Muscle of arm (tissue), 14 donors: ENCODE measurements at places on chromosomes 5 and 9.
A peak's percentile ranks its signal among the peaks of the same experiment; 100 is the strongest.

- peak; percentile 30 for DNase-seq
Measured at GRCh38 chr5:74148321-74148720, 492.2 kb downstream of the ENC1 start.

DNA sequence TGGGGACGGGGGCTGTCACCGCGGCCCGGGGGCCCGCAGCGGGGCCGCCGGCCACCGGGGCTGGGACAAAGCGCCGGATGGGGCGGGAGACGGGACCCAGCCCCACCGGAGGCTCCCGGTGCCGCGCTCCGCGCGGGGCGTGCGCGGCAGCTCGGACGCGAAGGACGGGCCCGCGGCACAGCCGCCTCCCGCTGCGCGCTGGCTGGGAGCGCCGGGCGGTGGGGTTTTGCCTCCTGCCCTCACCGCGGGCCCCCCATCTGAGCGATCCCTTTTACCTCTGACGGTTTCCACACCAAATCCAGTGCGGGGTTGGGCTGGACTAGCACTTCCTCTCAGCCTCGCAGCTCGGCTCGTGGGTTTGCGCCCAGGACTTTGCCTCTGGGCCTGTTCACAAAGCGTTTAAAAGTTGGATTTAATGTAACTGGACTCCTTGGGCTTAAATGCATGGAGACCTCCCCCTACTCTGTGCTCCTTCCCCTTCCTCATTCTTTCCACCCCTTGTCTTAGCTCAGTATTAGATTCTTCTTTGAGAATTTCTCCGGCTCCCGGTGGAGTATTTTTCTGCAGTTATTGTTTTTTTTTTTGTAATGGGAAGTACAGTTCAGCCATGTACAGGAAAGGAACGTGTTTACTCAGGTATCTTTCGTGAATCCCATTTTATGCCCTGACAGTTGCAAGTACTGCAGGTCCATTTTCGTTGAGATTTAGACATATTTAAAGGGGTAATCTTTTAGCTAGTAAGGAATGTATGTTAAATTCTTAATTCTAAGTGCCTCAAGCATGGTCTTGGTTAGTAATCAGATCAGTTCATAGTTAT lies 691 bp downstream of the FCHO2 start:
- DNase-seq = peak; percentile 77

DNA sequence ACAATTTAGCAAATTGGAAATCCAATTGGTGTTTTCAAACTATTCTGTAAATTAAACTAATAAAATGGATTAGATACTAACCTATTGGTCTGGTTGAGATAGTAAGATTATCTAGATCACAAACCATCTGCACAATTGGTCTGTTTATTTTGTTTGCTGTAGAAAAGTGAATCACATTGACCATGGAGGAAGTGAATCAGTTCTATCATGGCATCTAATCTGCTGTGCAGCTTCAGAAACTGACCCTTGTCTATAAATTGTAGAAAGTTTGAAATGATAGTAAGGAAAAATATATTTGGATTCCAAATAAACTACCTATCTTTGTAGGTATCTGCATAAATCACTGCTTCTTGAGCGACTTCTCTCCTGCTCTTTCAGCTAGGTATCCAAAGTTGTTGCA lies 1865.4 kb downstream of the MAT2B start:
- DNase-seq = no peak

- DNase-seq = no peak
Measured at GRCh38 chr9:13122756-13123369, 156.6 kb downstream of the MPDZ start.
